ENCODE measurements at places on chromosomes 6 and 20. TPM values are rescaled to one million over a fixed set of nuclear protein-coding genes. Genes with fewer than 3 reads are reported as not detected.

Gene MAP3K5
- 7.1 TPM for total RNA-seq

Gene IL20RA
- total RNA-seq, result 2.0 TPM

Gene ARMC2
- 1.8 TPM for total RNA-seq

Gene SYCP2L
- total RNA-seq, result 0.23 TPM

All from hair follicular keratinocyte (primary cell).